ENCODE measurements at places on chromosomes 5 and 9.
A peak's percentile ranks its signal among the peaks of the same experiment; 100 is the strongest.

- no peak for DNase-seq
Measured at GRCh38 chr5:1108023-1108864, 3.6 kb downstream of the SLC12A7 start.

GRCh38 chr5:134592141-134592746 is 40.4 kb downstream of the SAR1B start:
- no peak for DNase-seq

DNA sequence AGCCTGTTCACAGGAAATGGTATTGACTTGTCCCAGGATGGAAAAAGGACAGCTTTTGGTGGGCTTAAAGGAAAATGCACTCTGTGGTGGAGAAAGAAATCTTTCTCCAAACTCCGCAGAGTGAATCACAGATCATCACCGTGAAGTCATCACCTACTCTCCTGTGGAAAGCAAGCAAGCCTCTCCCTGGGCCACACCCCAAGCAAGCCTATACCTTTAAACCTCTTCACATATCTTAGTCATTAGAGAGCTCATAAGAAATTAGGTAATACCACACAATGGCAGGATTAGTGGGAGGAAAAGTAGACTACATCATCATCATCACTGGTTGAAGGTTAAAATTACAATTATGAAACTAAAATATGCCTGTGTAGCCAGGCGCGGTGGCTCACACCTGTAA is 23.2 kb downstream of the TLE1 start:
- DNase-seq: no peak

DNA sequence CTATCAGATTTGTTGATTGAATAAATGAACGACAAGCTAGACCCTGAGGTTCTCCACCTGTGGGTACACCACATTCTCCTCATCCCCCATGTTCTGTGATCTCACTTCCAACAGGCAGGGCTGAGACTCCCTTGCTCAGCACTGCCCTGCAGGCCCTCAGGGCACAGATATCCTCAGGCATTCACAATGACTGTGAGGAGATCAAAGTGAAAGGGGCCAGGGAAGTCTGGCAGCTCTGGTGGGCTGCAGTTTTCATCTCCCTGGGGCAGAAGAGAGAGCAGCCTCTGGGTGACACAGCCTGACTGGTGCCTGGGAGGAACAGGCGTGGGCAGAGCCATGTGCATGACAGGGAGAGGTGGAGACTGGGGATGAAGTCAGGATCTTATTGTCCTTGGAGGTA is 142.4 kb upstream of the C9orf72 start:
- no peak for DNase-seq

DNA sequence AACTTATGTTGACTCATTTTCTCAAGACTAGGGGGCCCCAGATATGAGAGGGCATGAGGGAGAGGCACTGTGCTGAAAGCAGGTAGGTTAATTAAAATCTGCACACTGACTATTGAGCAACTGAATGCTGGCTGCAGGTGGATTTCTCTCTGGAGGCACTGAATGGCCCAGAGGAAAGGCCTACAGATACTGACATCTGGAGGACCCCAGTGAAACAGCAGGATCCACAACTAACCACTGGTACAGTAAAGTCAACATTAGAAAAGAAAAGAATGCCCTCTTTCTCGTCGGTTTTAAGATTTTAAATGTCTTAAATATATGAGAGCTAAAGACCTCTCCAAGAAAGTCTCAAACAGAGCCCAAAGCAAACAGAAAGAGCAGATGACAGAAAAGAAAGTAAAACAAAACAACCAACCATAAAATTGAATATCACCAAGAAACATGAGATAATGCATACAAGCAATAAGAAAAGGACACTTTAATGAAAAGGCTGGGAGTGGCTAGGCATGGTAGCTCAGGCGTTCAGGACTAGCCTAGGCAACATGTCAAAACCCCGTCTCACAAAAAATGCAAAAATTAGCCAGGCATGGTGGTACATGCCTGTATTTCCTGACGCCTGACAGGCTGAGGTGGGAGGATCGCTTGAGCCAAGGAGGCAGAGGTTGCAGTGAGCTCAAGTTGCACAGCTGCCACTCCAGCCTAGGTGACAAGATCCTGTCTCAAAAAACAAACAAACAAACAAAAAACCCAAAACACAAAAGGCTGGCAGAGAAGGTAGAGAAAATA is 43.3 kb downstream of the PUM3 start:
- peak; percentile 34 for DNase-seq

Measured in testis (tissue), 5 donors.